ENCODE measurements at places on chromosomes 2 and 18.
A peak's percentile ranks its signal among the peaks of the same experiment; 100 is the strongest.

DNA sequence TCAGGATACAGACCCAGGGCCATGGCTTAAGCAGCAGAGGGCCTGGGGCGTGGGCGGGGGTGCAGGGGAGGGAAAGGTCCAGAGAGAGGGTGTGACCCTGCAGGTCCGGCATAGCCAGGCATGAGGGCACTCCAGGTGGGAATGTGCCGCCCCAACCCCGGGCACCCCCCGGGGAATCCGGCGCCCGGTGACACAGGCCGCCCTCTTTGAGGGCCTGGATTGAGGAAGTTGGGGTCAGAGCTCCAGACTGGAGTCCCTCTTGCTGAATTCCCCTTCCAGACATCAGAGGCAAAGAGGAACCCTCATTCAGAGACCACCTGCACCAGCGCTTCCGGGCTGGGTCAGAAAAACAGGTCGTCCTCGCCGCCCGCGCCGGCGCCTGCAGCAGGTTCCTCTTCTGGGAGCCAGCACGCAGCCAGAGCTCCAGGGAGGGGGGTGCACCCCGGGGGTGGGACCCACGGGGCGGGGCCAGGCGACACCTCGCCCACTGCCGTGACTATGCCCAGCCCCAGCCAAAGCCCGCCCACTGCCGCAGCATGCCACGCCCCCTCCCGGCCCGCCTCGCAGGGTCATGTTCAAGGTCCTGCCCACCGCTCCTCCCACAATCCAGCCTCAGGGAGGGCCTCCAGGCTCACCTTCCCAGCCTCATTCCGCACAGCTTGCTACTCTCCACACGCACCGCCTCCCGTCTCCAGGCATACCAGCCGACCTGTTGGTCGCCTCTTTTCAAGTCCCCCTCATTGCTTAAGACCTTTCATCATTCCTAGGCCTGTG, 98.3 kb upstream of the ID2 start:
- H3K27me3 ChIP-seq = no peaks in the 10 kb centered on the region
- H3K4me1 ChIP-seq = peaks cover 12% of the 10 kb centered on the region
- H3K27ac ChIP-seq = peak overlapping the region; percentile 34

DNA sequence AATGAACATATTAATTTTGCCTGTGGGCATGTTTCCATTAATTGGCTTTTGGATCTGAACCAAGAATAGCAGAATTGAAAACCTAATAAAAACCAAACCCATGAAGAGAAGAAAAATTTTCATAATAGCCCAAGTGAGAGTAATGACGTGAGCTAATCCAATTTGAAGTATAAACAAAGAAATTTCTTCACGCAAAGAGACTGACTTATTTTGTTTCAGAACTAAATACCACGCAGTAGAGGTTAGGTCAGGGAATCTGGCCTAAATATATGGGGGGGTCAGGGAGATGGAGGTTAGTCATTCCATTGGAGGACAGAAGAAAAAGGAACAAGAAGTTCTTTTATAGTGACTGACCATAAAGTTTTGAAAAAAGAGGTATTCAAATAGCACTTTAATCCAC, 94.1 kb upstream of the CYP1B1 start:
- no peaks in the 10 kb centered on the region for H3K27me3 ChIP-seq
- DNase-seq = no peak
- peaks cover 13% of the 10 kb centered on the region for H3K4me1 ChIP-seq
- no peak overlapping the region for H3K4me3 ChIP-seq
- no peak overlapping the region for H3K27ac ChIP-seq

DNA sequence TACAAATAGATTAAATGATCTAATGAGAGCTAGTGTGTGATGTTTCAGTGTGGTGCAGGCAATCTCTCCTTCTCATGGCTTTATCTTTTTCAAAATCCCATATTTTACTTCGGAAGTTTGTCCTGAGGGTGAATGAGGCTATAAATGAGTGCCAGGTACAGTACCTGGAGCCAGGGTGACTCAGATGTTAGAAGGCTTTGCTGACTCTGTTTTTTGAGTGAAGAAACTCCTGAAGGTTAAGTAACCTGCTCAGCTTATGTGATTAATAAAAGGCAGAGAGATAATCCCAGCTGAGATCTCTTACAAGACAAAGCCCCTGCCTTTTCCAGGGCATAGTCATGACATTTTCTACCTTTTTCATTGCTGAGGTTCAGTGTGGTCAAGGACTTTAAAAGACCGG, 52.6 kb downstream of the MGAT5 start:
- H3K4me3 ChIP-seq = no peak overlapping the region
- H3K4me1 ChIP-seq = peaks cover 17% of the 10 kb centered on the region

GRCh38 chr2:112626604-112627059, 19.1 kb upstream of the SLC20A1 start:
- H3K4me1 ChIP-seq = peaks cover 38% of the 10 kb centered on the region
- H3K36me3 ChIP-seq = no peaks in the 10 kb centered on the region
- H3K27me3 ChIP-seq = no peaks in the 10 kb centered on the region
- peak overlapping the region; percentile 80 for H3K27ac ChIP-seq

DNA sequence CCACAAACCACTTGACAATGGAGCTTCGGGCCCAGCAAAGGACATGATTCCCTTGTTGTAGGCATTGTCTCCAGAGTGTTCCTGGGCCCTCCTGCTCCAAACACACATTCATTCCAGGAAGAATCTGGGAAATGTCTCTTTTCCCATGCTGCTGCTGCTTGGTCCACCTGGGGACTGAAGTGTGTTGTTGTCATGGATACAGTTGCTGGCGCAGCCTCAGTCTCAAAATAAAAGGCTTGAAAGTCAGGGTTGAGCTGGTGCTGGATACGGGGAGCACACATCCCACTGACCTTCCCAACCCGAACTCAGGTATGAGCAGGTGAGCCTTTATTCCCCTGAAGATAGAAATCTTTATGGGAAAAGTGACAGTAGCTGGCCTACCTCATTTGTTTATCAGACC, 30.6 kb upstream of the SPP2 start:
- H3K36me3 ChIP-seq = no peaks in the 10 kb centered on the region
- peaks cover 7% of the 10 kb centered on the region for H3K27me3 ChIP-seq
- DNase-seq = no peak
- H3K4me3 ChIP-seq = no peak overlapping the region
- no peak overlapping the region for H3K27ac ChIP-seq

DNA sequence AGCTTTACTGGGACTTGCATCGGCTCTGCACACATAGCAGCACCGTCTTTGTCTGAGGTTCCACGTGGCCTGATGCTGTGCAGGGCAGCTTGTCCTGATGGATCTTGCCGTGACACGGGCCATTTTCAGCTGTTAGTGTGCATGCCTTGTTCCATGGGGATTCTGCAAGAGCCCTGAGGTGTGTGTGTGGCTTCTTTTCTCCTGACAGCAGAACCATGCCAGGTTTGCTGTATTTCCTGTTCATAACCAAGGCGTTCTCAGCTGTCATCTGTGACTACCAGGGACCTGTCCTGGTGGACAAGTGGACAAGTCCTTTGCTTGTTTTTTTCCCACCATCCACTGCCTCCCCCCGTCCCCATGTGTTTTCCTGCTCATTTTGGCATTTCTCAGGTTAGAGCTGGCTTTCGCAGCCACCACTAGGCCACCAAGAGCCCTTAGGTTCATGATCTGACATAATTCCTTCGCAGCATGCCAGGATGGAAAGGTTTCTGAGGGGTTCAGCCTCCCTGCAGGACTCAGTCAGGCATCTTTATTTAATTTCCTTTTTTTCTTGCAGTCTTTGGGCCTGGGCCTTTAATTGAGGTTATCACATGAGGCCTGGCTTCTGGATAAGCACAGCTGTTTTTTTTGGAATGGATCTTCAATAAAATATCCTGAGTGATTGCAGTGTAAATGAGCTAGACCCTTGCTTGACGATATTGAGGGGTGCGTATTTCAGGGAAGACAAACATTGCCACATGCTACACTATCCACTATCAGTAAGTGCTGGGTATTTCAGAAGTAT, 139.4 kb downstream of the NCK2 start:
- no peak overlapping the region for H3K4me3 ChIP-seq
- no peak overlapping the region for H3K27ac ChIP-seq
- H3K36me3 ChIP-seq = peaks cover 7% of the 10 kb centered on the region
- H3K27me3 ChIP-seq = no peaks in the 10 kb centered on the region

DNA sequence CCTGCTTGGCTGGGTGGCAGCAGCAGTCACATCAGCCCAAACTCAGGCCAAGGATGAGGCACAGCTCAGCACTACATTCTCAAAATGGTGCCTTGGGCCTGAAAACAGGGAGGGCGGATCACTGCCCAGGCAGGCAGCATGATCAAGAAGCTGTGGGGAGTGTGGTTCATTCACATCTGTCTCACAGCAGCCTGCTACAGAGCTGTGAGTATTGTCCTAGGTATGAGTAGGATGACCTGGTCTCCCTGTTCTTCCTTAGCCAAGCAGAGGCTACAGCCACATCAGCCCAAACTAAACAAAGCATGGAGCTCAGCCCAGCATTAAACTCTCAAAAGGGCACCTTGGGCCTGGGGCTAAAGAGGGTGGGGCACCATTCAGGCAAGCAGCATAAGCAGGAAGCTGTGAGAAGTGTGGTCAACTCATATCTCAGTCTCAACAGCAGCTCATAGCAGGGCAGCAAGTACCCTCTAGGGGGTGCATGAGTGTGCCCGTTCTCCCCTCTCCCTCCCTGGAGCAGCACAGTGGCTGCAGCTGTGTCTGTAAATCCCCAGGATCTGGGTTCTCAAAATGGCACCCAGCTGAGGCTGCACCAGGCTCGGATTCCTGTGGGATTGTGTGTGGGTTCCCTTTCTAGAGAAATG, 139.6 kb downstream of the TRABD2A start:
- no peaks in the 10 kb centered on the region for H3K4me1 ChIP-seq
- no peak overlapping the region for H3K27ac ChIP-seq
- H3K36me3 ChIP-seq = no peaks in the 10 kb centered on the region
- H3K4me3 ChIP-seq = no peak overlapping the region
- no peaks in the 10 kb centered on the region for H3K27me3 ChIP-seq
- DNase-seq = no peak

- no peaks in the 10 kb centered on the region for H3K36me3 ChIP-seq
- no peak overlapping the region for H3K4me3 ChIP-seq
- no peaks in the 10 kb centered on the region for H3K4me1 ChIP-seq
- no peak for DNase-seq
These were observed 48.6 kb downstream of the NTSR2 start for GRCh38 chr2:11621410-11621809.

GRCh38 chr18:33161131-33161530, 279.4 kb downstream of the CCDC178 start:
- no peak for DNase-seq
- H3K27ac ChIP-seq = no peak overlapping the region
- H3K27me3 ChIP-seq = no peaks in the 10 kb centered on the region
- H3K4me3 ChIP-seq = no peak overlapping the region
- no peaks in the 10 kb centered on the region for H3K36me3 ChIP-seq
- H3K4me1 ChIP-seq = no peaks in the 10 kb centered on the region

- H3K4me1 ChIP-seq = no peaks in the 10 kb centered on the region
- H3K36me3 ChIP-seq = no peaks in the 10 kb centered on the region
- no peak overlapping the region for H3K27ac ChIP-seq
- DNase-seq = no peak
These were observed 4.2 kb upstream of the B4GALT6 start for GRCh38 chr18:31688606-31689005.

- H3K36me3 ChIP-seq = no peaks in the 10 kb centered on the region
- no peak overlapping the region for H3K4me3 ChIP-seq
- H3K27me3 ChIP-seq = no peaks in the 10 kb centered on the region
- DNase-seq = no peak
- no peaks in the 10 kb centered on the region for H3K4me1 ChIP-seq
- H3K27ac ChIP-seq = no peak overlapping the region
These were observed 27.9 kb downstream of the XDH start for GRCh38 chr2:31386648-31387047.

GRCh38 chr2:190722061-190722759, 73.3 kb downstream of the NAB1 start:
- DNase-seq = no peak
- H3K4me3 ChIP-seq = no peak overlapping the region
- no peak overlapping the region for H3K27ac ChIP-seq
- no peaks in the 10 kb centered on the region for H3K4me1 ChIP-seq
- H3K27me3 ChIP-seq = no peaks in the 10 kb centered on the region

- H3K4me1 ChIP-seq = no peaks in the 10 kb centered on the region
- H3K27ac ChIP-seq = no peak overlapping the region
- no peaks in the 10 kb centered on the region for H3K27me3 ChIP-seq
These were observed 418.0 kb downstream of the THSD7B start for GRCh38 chr2:137183206-137183898.

DNA sequence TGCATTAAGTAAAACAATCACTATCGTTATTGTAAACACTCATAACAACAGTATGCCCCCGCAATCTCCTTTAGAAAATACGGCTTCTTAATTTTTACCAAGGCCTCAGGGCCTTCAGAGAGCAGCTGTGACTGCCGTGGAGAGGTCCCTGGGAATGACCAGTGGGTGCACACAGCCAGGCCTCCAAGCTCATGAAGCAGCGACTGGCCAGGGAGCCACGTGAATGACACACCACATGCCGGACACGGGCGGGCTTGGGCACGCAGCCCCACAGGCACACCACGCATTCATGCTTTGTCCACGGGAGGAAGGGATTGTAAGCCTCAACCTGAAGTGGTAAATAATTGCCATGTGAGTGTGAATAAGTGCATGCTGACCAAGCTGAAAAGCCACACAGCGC, 121.0 kb downstream of the EIPR1 start:
- no peaks in the 10 kb centered on the region for H3K36me3 ChIP-seq
- H3K4me3 ChIP-seq = no peak overlapping the region
- DNase-seq = no peak
- H3K4me1 ChIP-seq = no peaks in the 10 kb centered on the region
- no peak overlapping the region for H3K27ac ChIP-seq
- no peaks in the 10 kb centered on the region for H3K27me3 ChIP-seq
